ENCODE measurements at places on chromosomes 3 and 15.

DNA sequence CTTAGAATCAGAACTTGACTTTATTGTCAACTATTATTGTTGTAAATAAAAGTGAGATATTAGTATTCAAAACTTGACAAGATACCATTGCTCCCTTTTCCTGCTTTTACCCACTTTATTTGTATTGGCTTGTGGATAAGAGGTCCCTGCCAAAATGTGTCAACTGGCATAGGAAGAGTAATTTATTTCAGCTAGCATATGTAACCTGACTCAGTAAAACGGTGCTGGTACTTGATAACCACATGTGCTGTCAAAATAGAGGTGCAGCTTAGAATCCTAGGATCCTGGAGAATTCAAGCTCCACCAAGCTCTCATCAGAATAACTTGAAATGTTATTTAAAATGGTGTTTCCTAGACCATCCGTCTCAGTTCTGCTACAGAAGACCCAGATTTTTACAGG lies 90.2 kb upstream of the TGFBR2 start:
- DNase-seq, result no peak

- DNase-seq, result no peak
Observed at GRCh38 chr3:184166671-184167070, 8.0 kb upstream of the AP2M1 start.

GRCh38 chr3:186368176-186368575 lies 6.1 kb upstream of the DGKG start:
- DNase-seq, result no peak

- DNase-seq, result no peak
Observed at GRCh38 chr3:73046195-73046594, 15.3 kb upstream of the EBLN2 start.

- no peak for DNase-seq
Observed at GRCh38 chr3:72523429-72524151, 324.7 kb downstream of the SHQ1 start.

DNA sequence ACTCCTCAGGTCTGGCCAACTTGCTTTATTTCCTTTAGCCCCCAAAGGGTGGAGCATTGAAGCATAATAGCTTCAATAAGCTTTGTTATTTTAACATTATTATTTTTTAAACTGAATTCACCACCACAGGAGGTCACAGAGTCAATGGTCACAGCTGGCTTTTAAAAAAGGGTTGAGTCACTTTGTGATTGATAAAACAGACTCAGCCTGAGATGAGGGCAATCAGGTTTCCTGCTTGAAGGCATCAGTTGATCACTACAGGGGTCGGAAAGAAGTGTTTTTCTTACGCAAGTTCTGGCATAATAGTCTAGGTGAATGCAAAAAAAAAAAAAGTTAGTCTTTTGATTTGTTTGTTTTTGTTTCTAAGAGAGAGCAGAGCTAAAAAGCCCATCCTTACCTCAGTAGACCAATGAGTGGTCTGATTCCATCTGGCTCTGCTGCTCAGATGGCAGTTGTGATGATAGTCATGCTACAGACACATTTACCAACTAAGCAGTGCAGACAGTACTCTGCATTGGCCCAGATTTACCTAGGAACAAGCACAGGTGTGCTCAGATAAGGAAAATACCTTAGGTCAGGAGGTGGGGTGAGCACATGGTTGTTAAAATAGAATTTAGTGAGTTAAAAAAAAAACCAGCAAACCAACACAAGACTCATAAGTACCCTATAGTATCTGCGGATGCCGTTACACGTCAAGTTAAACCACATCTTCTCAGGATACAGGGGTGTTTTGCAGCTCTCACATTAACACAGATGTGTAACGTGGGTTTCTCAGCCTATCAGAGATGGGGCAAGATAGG lies 22.6 kb downstream of the ZNF80 start:
- DNase-seq, result no peak

- no peak for DNase-seq
Observed at GRCh38 chr3:88231207-88231606, 81.4 kb downstream of the C3orf38 start.

GRCh38 chr3:99902091-99902490 lies 84.4 kb downstream of the CMSS1 start:
- no peak for DNase-seq

- no peak for DNase-seq
Observed at GRCh38 chr3:4292301-4292700, 10.9 kb upstream of the SETMAR start.

- DNase-seq, result no peak
Observed at GRCh38 chr15:62253294-62253693, 88.2 kb upstream of the C2CD4B start.

DNA sequence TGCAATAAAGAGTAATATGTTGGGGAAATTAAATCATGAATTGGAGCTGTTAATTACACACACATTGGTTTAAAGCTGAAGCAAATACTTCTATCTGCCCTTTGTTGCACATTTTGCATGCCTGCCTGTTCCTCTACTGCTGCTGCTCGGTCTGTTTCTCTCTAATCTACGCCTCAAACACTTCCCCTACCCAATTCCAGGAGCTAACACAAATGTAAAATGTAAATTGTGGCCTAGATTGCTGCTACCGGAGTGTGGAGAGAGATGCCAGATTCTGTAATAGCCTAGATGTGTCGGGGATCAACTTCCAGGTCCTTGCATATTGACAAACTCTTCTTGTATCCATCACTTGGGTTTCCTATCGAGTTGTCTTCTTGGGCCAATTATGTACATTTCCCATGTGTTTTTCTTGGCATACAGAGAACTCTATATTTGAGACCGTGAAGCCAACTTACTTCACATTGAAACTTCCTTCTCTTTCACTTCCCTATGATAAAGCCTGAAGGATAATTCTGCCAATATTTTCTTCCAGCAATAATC lies 450.4 kb upstream of the NR2F2 start:
- DNase-seq, result no peak

DNA sequence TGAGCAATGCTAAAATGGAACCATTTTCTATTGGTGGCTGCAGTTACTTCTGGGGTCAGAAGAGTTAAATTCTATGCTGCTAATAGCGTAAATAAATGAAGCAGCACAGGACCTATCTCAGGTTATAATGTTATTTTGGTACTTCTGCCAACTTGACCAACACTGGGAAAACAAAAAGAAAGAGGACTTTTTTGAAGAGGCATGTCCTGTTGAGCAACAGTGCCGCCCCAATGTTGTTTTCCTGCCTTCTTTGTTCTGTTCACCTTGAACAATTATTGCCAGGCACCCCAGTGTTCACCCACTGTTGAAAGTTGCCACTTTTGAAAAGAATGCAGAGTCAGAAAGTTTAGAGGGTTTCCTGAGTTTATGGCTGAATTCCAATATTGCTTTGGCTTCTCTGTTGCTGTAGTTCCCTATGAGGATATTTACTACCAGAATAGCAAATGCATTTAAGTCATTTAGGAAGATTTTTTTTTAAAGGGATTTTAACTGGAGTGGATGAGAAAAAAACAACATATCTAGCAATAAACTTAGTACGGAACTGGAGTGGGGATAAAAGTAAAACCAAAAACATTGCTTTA lies 679.0 kb upstream of the DPPA4 start:
- no peak for DNase-seq

DNA sequence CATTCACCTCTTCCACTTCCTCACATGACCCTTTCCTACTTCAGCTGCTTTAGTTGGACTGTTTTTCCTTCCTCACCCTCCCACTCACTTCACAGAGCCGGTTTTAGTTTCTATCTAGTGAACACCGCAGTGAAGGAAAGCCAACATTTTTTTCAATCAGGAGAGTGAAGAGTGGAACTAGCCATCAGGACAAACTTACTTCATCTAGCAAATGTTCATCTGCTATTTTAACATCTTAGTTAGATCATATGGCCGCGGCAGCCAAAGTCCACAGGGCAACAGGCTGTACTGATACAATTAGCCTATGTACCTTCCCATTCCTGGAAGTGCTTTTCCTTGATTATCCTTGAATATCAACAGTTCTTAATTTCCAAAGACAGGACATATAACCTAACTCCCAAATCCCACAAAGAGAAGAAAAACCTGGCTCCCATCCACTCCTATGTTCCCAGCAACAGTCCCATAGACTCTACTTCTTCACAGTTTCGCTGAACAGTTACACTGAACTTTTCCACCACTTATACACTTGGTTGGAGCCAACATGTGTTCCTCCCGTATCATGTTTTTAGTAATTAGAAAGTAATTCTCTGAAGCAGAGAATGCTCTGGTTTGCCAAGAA lies 456.2 kb upstream of the THBS1 start:
- DNase-seq, result no peak

Measured in fibroblast of skin of left quadriceps (primary cell).